ENCODE measurements at places on chromosomes 11 and 22.

GRCh38 chr22:27331526-27332281, 469.9 kb downstream of the MN1 start:
- DNase-seq = no peak

GRCh38 chr22:41540006-41540315, 4.3 kb downstream of the POLR3H start:
- no peak for DNase-seq

DNA sequence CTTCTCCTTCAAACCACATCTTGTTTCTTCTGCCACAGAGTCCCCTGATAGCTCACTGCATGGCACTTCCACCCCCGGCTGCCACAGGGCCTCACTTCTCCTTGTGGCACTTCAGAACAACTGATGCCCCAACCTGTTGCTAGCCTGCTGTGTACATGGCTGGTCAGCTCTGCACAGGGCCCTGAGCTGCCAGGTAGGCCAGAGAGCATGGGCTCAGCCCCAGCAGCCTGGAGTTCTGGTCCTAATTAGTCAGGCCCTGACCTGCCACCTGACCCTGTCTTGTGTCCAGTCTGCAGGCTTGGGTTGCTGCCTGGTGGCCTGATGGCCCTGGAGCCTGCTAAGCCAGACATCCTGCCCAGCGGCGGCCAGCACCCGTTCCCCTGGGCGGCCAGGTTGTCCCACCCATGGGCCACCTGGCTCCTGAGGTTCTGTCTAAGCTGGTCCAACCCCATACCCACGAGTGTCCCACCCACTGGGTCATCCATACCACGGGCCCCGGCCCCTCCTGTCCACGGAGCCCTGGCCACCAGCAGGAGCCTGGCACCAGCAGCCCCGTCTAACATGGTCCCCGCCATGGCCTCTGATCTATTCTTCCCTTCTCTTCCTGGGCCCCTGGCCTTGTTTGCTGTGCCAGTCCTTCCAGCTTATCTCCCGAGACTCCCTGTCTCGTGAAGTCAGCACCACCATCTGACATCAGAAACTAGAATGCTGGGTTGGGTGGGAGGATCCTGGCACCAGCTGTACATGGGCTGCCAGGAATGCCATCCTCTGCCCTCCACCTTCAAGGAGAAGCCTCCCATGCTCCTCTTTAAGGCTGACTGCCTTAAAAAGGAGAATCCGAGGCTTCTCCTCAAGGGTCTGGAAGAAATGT, 3.1 kb upstream of the CERK start:
- no peak for DNase-seq

- DNase-seq = no peak
Observed at GRCh38 chr11:12074529-12075195, 35.7 kb upstream of the MICAL2 start.

GRCh38 chr22:35837101-35837727, 119.5 kb downstream of the APOL5 start:
- DNase-seq = no peak

Measured in CD4-positive, alpha-beta T cell treated with Interleukin-15 for 1 hour (primary cell).